Caco-2 (cell line): ENCODE measurements at places on chromosomes 6 and 20. TPM values are rescaled to one million over a fixed set of nuclear protein-coding genes. Genes with fewer than 3 reads are reported as not detected.

DNA sequence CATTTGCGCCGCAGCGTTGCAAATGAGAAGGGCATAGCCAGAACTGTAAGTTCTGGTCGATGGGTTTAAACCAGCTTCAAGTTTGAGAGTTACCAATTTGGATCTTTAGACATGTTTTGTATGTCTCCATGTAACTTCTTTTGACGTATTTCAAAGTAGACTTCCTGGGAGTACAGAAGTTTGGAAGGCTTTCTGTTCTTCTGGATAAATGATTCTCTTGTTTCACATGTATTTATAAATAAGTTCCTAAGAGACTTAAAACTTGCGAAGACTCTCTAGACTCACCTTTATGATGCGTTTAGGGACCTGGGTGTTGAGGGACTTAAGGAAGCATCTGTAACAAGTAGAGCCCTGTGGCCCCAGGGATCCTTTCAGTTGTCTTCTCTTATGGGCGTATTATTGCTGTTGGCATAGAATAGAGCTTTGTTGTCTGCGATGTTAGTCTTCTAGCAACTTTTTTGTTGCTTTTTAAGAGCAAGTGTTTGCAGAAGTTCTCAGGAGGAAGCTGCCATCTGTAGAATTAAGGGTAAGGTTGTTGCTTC lies 1.3 kb downstream of the CDYL start:
- no peak for DNase-seq

DNA sequence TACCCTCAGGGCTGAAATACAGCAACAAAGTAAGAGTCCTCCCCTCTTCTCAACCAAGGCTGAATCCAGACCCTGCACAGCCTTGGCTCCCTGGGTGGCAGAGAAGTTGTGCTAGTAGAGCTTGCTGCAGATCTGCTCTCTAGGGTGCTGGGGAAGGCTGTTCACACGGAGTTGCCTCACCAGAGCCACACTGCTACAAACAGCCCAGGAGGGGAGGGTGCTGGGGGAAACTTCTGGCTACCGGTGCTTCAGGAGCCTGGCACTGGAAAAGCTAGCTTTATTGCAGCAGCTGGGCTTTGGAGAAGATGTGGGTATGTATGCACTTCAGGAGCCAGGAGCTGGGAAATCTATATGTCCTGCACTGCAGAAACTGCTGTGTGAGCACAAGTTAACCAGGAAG lies 37.6 kb upstream of the SUPT3H start:
- DNase-seq, result no peak

The FITM2 gene
- total RNA-seq, result 13.9 and 14.4 TPM in 2 replicates

- DNase-seq, result peak; percentile 91
These were observed 37.7 kb downstream of the KCNQ2 start for GRCh38 chr20:63434599-63435378.

DNA sequence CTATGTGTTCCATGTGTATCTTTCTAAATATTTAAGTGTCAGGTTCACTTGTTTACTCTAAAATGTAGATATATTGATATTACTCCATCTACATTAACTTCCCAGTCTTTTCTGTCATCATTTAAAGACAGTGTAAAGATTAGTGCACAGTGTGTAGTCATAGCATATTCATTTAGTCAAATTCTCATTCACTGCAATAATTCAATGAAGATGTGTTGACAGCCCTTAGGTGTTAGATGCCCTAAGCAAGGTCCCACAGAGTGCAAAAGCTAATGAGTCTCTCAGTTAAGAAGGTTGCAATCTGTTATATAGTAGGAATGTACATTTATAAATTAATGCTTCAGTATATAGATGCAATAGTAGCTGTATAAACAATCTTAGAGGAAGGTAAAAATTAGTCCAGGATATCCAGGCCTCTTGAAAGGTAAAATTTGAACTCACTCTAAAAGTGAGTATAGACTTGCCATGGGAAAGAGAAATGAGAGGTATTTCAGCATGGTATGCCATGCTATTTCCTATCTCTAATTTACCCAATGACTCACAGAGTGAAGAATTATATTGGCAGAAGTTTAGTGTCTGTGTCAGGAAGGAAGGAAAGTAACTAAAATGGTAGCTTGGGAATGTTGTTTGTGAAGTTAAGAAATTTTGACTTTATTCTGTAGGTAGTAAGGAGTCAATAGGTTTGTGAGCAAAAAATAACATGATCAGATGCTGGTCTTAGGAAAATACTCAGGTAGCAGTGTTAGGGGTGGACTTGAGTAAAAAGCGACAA lies 969.9 kb upstream of the CITED2 start:
- no peak for DNase-seq

DNA sequence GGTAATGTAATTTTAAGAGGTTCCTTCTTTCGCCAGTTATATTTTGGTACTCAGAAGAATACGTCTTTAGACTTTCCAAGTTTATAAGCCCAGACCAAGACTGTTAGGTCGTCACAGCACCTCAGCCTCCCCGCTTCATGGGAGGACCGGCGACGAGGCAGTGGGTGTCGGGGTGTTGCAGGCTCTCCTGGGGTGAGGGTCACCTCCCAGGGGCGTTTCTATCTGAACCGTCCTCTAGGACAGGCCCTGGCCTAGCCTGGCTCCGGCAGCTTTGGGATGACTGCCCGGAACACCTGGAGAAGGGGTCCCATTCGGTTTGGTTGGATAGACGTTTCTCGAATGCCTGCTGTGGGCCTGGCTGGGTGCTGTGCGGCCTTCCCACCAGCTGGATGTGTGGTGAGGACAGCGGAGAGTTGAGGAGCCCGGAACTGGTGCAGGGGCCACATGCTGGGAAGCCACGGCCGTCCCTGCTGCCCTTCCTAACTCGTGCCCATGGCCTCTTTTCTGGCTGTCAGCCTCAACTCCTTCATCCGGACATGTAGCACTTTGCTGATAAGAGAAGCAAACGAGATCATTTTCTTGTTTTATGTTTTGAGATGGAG lies 1.1 kb downstream of the OSBPL2 start:
- no peak for DNase-seq

GRCh38 chr6:1390133-1390945 lies 963 bp downstream of the FOXF2 start:
- no peak for DNase-seq

GRCh38 chr6:3237761-3238662 lies 10.6 kb upstream of the TUBB2B start:
- DNase-seq, result no peak

DNA sequence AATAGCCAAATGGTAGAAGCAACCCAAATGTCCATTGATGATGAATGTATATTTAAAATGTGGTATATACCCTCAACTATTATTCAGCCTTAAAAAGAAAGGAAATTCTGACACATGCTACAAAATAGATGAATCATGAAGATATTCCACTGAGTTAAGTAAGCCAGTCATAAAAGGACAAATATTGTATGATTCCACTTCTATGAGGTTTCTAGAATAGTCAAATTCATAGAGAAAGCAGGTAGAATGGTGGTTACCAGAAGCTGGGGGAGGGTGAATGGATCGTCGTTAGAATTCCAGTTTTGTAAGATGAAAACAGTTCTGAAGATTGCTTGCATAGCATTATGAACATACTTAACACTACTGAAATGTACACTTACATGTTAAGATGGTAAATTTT lies 214.3 kb upstream of the MYLIP start:
- DNase-seq, result no peak

The TMEM74B gene
- total RNA-seq, result 6.9 and 7.8 TPM in 2 replicates

DNA sequence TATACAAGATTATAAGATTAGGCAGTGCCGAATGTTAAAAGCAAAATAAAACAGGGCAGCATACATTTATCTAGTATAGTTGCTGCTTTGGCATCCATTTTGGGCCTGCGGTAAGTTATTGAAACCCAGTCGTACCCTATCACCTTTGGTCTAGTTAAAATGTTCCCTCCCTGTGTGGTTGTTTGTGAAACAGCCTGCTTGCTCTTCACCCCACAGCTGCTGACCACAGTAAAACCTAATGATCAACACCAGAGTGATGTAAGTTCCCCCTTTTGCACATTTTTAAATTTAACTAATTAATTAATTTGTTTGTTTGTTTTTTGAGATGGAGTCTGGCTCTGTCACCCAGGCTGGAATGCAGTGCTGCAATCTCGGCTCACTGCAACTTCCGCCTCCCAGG lies 50.3 kb upstream of the TXNDC5 start:
- no peak for DNase-seq

DNA sequence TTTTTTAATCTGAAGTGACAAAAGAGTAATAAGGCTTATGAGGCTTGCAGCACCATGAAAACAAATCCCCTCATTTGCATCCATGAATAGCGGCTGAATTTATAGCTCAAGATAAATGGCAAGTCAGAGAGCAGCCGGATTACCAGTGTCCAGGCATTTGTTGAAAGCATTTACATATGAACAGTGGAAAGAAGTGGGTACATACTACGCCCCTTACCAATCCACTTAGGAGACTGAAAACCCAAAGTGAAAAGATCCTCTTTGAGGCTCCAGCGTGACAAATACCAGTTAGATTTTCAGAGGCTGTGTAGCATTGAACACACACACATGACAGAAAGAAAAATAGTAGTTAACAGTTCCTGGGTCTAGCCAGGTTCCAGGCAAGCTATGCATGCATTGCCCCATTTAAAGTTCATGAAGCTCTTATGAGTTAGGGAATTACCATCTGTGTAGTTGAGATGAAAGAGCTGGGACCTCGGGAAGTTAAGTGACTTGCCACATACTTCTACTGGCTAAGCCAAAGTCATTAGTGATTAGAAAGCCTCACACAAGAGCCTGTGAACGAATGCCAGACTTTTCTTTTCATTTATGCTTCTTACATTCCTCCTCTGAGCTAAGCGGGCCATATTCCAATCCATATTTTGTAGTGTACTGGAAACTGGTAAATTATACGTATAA lies 28.3 kb upstream of the NHSL1 start:
- no peak for DNase-seq

GRCh38 chr6:44576132-44576631 lies 188.7 kb downstream of the CDC5L start:
- no peak for DNase-seq

GRCh38 chr6:11288065-11288464 lies 55.6 kb upstream of the NEDD9 start:
- no peak for DNase-seq

DNA sequence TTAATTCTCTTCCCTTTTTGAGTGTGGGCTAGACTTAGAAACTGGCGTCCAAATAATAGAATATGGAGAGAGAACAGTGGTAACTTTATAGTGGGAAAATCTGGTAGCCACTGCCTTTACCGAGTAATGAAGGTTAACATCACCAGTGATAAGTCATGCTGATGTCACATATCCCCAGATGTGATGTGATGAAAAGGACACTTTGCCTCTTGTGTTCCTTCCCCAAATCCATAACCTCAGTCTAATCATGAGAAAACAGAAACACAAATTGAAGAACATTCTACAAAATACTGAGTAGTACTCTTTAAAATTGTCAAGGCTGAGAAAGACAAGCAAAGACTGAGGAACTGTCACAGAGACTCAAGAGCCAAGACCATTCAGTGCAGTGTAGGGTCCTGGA lies 17.8 kb downstream of the ANKS1A start:
- DNase-seq, result no peak

DNA sequence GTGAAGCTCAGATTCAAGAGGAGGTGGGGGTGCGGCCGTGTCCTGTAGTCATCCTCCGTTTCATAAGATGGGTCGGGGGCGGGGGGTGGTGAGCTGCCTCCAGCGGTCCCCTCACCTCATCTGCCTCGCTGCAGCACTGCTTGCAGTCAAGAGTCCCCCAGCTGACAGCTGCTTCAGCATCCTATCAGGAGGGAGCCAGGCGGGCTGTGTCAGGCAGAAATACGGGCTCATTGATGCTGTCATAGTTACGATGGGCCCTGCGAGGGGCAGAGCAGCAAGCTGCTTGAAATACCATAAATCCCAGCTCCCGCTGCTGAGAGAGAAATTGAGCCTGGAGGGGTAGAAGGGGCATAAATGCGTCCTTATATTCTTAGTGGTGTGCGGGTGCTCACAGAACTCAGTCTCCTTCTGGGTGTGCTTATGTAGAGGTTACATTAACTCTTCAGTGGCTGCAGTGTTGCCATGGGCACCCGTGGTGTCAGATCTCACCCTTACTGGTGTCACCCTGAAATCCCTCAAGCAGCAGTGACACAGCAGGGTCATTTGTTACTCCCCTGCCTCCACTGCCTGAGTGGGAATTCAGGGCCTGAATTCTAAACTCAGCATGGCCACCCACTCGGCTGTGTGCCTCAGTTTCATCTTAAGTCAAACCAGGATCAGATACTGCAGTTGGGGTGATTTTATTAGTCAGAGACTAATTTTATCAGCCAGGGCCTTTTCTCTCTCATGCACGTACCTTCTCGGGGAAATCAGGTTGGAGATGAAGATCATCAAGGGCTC lies 21.8 kb downstream of the CCDC167 start:
- no peak for DNase-seq

DNA sequence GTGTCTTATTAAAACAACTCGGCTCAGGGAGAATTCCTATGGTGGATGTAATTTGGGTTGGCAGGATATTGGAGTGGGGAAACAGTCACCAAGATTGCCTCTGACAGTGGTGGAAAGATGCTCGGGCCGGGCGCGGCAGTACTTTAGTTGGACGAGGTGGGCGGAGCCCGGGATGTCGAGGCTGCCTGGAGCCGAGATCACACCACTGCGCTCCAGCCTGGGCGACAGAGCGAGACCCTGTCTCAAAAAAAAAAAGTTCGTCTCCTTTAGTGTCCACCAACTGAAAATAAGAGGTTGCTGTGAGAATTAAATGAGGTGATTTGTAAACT lies 621 bp downstream of the NOL7 start:
- DNase-seq, result peak; percentile 56

DNA sequence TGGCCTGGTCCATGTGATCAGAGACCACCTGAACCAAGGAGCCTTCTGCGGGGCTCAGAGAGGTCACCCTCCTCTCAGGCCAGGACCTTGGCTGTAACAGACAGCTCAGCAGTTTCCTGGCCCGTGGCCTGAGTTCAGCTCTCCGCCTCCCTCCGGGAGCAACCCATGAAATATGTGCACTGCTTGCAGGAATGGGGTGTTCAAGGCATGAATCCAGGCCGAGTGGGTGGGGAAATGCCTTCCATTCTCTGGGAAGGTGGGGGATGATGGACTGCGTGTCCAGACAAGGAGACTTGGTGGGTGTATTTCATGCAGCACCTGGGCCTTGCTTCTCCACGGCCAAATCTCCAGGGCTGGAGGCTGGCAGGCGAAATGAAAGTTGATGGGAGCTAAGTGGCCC lies 46.0 kb downstream of the SIRPA start:
- no peak for DNase-seq
